ENCODE measurements at places on chromosomes 4 and X.

DNA sequence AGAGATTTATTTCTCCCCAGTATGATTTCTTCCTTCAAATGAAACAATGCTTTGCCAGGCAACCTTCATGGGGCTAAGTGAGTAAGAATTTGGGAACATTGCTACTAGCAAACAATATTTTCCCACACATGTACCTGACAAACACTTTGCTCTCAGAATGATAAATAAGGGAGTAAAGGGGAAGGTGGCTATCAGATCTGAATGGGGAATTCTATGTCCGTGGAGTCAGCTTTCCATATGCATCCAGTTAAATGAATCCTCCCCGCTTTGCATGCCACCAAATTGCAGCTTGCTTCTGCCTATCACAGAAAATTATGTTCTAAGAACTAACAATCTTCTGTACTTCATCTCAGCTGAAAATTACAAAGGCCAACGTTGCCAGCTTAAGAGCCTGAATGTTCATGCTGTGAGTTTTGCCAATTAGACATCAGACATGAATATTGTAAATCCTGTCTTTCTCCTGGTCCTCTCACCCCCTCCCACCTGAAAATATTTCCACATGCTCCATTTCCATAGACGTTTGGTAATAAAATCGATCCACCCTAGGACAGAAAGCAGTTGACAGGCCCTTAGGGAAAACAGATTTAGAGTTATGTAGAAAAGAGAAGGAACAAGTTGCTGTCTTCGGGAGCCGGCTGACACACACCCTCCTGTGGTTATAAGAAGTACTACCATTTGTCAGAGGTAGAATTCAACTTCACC lies 6.3 kb downstream of the MEPE start:
- DNase-seq = no peak

GRCh38 chr4:65617416-65617815 lies 52.9 kb downstream of the EPHA5 start:
- DNase-seq = no peak

DNA sequence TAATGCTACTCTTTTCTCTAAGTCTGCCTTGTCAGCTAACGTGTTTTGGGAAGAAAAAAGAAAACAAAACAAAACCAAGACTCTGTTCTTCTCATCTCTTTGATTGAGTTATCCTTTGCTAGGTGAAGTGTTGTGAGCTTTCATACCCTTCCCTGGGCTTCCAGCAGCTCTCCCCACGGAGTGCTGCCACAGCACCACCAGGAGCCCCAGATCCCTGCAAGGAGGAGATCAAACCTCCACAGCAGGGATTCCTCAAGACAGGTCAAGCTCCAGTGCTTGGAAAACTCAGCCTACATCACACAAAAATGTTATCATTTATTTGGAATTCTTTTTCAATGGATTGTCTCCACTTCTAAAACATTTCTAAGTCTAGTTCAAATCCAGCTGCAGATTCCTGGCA lies 1981.9 kb upstream of the TENM3 start:
- DNase-seq = no peak

- DNase-seq = no peak
These were observed 34.0 kb downstream of the TACC3 start for GRCh38 chr4:1755297-1755696.

GRCh38 chr4:122718281-122718680 lies 14.2 kb upstream of the BBS12 start:
- DNase-seq = no peak
